ENCODE measurements at places on chromosomes 5 and 9. TPM values are rescaled to one million over a fixed set of nuclear protein-coding genes. Genes with fewer than 3 reads are reported as not detected.

Gene GRIN1
- polyA plus RNA-seq, result not detected

Gene GABRA1
- polyA plus RNA-seq, result not detected

Gene SPATA31E1
- not detected for polyA plus RNA-seq

Gene UQCRQ
- polyA plus RNA-seq, result 432 TPM

Gene FAT2
- polyA plus RNA-seq, result not detected

Gene OR13C3
- polyA plus RNA-seq, result not detected

DNA sequence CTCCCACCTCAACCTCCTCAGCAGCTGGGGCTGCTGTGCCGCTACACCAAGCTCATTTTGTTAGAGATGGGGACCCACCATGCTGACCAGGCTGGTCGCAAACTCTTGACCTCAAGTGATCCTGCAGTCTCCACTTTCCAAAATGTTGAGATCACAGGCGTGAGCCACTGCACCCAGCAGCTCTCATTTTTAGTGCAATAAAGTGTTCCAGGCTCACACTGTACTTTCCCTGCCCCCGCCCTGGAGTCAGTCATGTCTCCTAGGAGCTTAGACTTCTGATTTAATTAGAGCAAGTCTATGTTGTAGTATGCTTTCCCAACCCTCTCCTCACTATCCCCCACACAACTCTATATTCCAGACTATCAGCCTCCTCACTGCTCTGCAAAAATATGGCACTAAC, 238.0 kb upstream of the ACTBL2 start:
- H3K27me3 ChIP-seq, result peaks cover 4% of the 10 kb centered on the region
- DNase-seq, result no peak
- no peaks in the 10 kb centered on the region for H3K4me1 ChIP-seq
- no peaks in the 10 kb centered on the region for H3K36me3 ChIP-seq
- H3K27ac ChIP-seq, result no peak overlapping the region

DNA sequence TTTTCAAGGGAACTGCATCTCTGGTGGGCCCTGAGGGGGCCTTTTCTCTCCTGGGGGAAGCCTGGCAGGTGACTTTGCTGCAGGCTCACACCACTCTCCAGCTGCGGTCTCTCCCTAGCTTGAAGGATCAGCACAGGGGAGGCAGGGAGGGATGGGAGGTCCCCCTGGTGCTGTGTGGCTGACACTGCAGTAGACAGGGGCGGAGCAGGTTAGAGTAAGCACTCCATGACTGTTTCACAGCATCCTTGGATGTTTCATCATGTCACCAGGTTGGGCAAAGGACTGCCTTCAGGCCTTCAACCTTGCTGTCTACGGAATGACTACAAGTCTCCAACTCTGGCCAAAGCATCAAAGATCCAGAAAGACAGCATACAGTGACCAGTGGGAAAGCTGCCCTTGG, 470.7 kb downstream of the CDK5RAP2 start:
- H3K27ac ChIP-seq, result no peak overlapping the region
- H3K36me3 ChIP-seq, result no peaks in the 10 kb centered on the region
- DNase-seq, result no peak
- no peaks in the 10 kb centered on the region for H3K4me1 ChIP-seq

GRCh38 chr9:134431095-134431494, 104.8 kb downstream of the RXRA start:
- H3K27ac ChIP-seq, result no peak overlapping the region
- DNase-seq, result no peak
- no peaks in the 10 kb centered on the region for H3K36me3 ChIP-seq
- no peak overlapping the region for H3K4me3 ChIP-seq
- H3K4me1 ChIP-seq, result peaks cover 2% of the 10 kb centered on the region

- H3K36me3 ChIP-seq, result peaks cover 49% of the 10 kb centered on the region
- H3K27me3 ChIP-seq, result no peaks in the 10 kb centered on the region
- peaks cover 22% of the 10 kb centered on the region for H3K4me1 ChIP-seq
- H3K4me3 ChIP-seq, result no peak overlapping the region
- DNase-seq, result no peak
Measured at GRCh38 chr5:180281706-180282105, 10.2 kb downstream of the MAPK9 start.

DNA sequence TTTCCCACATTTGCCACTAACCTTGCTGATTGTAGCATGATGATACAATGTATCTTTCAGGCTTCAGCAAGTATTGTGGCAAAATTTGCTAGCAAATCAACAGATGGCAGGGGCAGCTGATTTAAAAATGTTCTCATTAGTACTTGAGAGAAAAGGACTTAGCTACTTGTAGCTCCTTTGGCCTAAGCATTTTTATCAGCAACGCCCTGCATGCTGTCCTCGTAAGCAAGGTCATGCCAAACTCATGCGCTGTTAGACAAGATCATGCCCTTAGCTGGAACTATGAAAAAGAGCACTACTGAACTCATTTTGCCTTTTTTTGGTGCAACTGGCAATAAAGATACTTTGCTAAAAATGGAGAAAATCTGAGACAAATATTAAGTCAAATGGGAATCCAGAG, 197.1 kb downstream of the ICE1 start:
- H3K4me3 ChIP-seq, result no peak overlapping the region
- H3K36me3 ChIP-seq, result no peaks in the 10 kb centered on the region

GRCh38 chr5:150266871-150267291, 22.7 kb downstream of the CAMK2A start:
- H3K27me3 ChIP-seq, result peaks cover 7% of the 10 kb centered on the region
- H3K27ac ChIP-seq, result no peak overlapping the region
- DNase-seq, result no peak
- no peaks in the 10 kb centered on the region for H3K4me1 ChIP-seq
- no peak overlapping the region for H3K4me3 ChIP-seq

DNA sequence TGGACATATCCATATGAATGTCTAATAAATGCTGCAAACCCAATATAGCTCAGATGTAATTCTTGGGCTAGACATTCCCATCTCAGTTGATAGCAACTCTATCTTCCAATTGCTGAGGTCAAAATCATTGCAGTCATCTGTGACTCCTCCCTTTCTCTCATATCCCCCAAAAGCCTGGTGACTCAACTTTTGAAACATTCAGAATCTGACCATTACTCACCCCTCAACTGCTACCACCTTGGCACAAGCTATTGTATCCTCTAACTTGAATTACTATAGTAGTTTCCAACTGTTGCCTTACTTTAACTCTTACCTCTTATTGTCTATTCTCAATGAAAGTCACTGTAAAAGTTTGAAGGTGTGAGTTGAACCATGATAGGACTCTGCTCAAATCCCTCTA, 600.1 kb upstream of the RGMB start:
- no peak for DNase-seq
- no peaks in the 10 kb centered on the region for H3K4me1 ChIP-seq
- no peak overlapping the region for H3K4me3 ChIP-seq
- no peaks in the 10 kb centered on the region for H3K36me3 ChIP-seq

DNA sequence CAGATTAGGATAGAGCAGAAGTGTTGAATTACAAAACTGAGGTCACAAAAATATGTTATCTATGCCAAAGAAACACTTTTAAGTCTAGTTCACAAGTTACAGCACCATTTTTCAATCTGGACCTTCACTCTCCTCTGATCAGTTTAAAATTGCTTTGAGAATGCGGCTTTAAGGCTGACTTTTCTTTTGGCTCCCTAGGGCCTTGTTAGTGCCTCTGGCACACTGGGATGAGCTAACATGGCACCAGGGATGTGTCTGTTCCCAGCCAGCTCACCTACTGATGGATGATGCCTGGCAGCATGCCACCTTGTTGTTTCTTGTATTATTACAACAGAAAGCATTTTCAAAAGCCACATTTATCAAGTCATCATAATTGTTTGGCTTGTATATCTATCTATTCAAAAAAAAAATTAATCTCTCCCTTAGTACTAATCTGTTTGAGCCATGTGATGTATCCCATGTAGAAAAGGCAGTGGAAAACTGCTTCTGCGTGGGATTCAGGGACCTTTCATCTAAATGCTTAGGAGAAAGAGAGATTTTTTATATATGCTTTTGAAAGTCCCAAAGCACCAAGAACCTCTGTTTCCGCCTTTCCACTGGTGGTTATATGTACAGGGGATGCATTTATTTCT, 46.6 kb downstream of the ADAMTSL1 start:
- H3K4me3 ChIP-seq, result no peak overlapping the region
- H3K36me3 ChIP-seq, result no peaks in the 10 kb centered on the region
- no peak for DNase-seq
- no peaks in the 10 kb centered on the region for H3K4me1 ChIP-seq

DNA sequence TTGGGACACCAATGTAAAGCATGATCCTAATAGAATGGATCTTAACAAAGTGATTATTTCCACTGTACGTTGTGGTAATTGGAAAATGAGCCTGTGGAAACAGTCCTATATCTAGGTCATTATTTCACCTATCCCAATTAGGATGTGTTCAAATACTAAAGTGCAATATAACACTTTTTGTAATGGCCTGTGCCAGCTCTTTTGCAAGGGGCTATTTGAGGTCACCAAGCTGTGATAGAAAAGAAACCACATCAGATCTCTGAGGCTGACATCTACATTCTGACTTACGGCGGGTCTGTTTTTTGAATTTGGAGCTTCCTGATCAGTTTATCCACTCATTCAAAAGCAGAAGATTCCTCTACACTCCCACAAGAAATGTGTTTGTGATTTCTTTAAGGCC, 150.0 kb downstream of the TLE1 start:
- no peak overlapping the region for H3K4me3 ChIP-seq
- H3K27ac ChIP-seq, result no peak overlapping the region
- H3K4me1 ChIP-seq, result no peaks in the 10 kb centered on the region
- H3K27me3 ChIP-seq, result peaks cover 10% of the 10 kb centered on the region

GRCh38 chr5:141838326-141839014, 39.7 kb downstream of the PCDH1 start:
- no peaks in the 10 kb centered on the region for H3K36me3 ChIP-seq
- peaks cover 34% of the 10 kb centered on the region for H3K27me3 ChIP-seq
- DNase-seq, result no peak

Data from naive B cell (primary cell).